AG20443 (cell line): ENCODE measurements at places on chromosomes 2 and 18.

- DNase-seq: peak; percentile 65
Measured at GRCh38 chr18:77127769-77128671, 4.6 kb downstream of the MBP start.

GRCh38 chr2:74856004-74856578, 22.2 kb downstream of the HK2 start:
- DNase-seq: no peak

DNA sequence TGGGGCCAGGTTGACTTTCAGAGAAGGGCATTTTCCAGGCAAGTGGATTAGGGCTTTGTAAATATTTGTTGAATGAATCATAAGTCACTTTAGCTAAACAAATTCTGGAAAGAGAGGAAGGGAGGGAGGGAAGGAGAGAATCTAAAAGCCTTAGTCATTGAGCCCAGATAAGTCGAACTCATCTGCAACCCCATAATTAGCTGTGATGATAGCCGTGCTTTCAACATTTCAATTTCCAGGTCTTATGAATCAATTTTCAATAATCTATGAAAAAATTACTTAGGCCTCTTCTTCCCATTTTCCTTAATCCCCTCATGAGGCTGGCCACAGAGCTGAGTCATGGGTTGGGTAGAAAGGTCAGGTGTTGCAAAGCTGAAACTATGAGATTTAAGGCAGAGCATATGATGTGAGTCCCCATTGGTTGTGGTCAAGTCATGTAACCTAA, 111.9 kb upstream of the MAPRE2 start:
- DNase-seq: peak; percentile 18

DNA sequence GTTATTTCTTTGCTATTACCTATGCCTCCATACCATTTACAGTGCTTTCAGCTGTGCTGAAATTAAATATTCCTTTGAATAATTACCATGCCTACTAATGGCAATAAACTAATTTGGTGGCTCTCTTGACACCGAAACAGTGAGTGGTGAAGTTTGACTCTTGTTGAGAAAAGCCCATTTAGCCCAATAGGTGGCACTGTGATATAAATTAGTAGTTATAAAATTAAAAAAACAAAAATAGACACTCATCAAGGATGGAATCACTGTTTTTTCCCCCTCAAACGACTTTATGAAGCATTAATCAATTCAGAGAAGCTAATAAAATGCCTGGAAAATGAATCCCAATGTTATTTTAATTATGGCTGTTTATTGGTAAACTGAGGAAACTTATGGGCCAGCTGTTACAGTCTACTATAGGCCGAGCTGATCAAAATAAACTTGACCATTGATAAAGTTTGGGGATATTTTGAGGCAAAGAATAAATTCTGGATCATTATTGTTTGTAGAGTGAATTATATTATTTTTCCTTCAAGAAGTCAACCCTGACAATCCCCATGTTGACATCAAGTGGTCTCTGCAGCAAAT, 339.6 kb downstream of the TRIB2 start:
- peak; percentile 19 for DNase-seq
